ENCODE measurements at places on chromosomes 5 and 9. TPM values are rescaled to one million over a fixed set of nuclear protein-coding genes. Genes with fewer than 3 reads are reported as not detected.

Gene RASGRF2
- 6.0 TPM for total RNA-seq

Gene FAM120AOS
- 29.7 TPM for total RNA-seq

DNA sequence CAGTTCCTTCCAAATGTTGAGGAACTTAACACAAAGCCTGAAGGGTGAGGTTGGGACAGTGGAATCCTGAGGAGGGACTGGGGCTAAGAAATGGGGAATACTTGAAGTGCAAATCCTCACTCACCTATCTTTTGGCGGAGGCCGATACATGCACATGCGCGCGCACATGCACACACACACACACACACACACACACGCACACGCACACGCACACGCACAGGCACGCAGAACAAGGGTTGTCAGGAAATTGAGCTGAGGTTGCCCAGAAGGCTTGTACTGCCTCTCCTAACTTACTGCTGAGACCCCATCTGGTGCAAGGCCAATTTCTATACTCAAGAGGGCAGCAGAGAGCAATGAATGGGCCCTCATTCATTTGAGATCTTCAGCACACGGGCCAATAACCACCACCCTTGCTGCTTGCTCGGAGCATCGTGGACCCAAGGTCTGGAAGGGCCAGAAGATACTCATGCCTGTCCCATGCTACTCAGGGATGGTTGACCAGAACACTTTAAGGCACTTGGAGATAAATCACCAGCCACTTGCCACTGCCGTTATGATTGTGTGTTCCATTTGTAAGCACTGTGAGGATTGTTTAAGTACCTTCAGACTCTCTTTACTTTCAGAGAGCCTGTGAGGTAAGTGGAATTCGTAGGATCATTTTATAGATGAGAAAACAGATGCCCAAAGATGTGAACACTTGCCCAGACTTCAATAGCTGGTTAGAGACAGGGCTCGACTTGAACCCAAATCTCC lies 21.5 kb downstream of the BTF3 start:
- DNase-seq = peak; percentile 86

DNA sequence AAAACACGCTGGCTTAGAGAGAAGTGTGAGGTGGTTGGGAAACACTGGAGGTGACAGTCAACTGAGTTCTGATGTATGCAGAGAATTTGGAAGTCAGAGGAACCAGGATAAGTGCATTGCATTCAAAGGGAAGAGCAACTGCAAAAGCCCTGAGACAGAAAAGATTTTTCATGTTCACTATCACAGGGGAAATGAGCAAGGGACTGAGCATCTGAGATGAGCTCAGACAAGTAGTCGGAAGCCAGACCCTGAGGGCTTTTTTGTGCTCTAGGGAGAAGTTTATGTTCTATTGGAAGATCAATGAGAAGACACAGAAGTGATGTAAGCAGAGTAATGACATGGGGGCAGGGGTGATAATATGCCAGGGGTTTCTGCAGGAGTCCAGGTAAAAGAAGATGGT lies 97.5 kb downstream of the HTR4 start:
- no peak for DNase-seq

- no peak for DNase-seq
Measured at GRCh38 chr5:62124266-62124665, 181.7 kb upstream of the KIF2A start.

DNA sequence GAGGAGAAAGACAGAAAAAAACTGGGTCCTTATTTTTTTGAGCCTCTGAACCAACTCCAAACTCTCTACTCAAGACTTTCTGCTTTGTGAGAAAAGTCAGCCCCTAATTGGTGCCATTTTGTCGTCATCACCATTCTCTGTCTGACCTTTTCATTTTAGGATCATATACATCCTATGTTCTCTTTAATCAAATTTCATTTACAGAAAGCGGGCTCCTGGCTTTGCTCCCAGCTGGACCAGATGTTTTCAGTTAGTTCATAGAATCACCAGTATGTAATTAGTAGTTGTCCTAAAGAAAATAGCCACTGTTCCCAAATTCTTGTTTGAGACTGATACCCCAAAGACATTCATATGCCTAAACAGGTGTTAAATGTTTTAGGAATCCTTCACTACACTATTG lies 28.6 kb upstream of the SLCO4C1 start:
- no peak for DNase-seq

- no peak for DNase-seq
Measured at GRCh38 chr5:133112026-133112660, 60.3 kb downstream of the HSPA4 start.

GRCh38 chr5:88470745-88471144 lies 202.1 kb upstream of the TMEM161B start:
- DNase-seq = no peak

- DNase-seq = no peak
Measured at GRCh38 chr5:114957384-114957783, 212.3 kb downstream of the TRIM36 start.

GRCh38 chr9:71941998-71942567 lies 30.6 kb downstream of the C9orf85 start:
- no peak for DNase-seq

GRCh38 chr5:53338971-53339370 lies 141.5 kb upstream of the FST start:
- DNase-seq = no peak

DNA sequence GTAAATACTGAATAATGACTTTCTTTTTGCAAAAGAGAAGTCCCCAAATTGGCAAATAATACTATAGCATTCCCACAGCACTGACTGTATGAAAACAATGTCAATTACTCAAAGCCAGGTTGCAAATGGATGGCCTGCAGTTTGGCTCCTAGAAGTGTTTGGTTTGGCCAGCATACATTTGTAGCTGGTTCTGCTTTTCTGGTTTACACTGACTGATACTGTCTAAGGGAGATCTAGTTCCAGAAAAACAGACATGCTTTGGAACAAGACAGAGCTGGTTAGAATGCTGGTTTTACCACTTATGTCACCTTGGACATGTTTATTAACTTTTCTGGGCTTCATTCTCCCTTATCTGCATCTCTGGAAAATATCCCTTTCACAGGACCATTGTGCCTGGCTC lies 81.5 kb upstream of the TRPM3 start:
- DNase-seq = no peak

- no peak for DNase-seq
Measured at GRCh38 chr5:35533156-35533555, 84.5 kb upstream of the SPEF2 start.
